Renal cortex interstitium (tissue), 15 donors: ENCODE measurements at places on chromosomes 7 and 10. TPM values are rescaled to one million over a fixed set of nuclear protein-coding genes. Genes with fewer than 3 reads are reported as not detected.

DNA sequence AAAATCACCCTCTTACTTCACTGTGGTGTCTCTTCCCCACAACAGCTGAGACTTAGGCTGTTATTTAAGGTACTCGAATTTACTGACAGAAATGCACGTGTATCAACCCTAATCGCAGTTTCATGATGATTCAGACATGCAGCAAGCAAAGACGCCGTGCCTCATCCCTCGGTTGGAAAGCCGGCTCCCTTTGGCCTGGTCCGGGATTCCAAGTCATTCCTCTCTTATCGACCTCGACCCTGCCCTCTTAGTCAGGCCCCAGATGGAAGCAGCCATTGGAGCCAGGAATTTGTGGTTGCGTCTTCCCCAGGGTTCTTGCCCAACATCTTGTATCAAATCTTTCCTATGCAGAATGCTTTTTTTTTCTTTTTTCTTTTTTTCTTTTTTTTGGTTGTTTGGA lies 229.5 kb downstream of the GATA3 start:
- DNase-seq = no peak

DNA sequence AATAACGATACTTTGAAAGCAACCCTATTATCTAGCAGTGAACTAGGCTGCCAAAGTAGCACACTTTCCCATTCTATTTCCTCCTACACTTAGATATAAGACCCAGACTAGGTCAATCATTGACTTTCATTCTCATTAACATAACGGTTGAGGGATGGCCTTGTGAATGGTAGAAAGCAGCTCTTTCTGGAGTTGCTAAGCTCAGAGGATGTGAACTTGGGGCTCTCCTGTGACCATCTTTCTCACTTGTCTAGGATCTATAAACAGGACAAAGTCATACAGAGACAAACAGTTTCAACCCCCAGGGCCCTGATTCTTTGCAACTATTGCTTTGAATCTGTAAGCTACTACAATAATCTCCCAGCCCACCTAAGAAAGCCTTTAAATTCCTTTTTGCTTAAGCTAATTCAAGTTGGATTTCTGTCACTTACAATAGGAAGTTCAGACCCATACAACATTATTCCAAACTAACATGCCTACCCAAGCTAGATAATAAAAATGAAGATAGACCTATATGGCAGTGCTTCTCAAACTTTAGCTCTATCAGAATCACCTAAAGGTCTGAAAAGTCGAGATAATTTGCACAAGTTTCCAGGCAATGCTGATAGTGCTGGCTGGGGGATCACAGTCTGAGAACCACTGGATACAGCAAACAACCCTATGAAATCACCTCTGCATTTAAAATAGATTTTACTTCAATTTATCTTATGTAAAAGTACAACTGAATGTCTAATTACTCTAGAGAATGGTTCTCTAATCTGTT lies 16.7 kb downstream of the P4HA1 start:
- no peak for DNase-seq

GRCh38 chr10:78165617-78166016 lies 132.0 kb downstream of the RPS24 start:
- no peak for DNase-seq

GRCh38 chr7:41316410-41316809 lies 386.5 kb downstream of the INHBA start:
- DNase-seq = no peak

GRCh38 chr10:99976886-99977665 lies 32.7 kb downstream of the DNMBP start:
- no peak for DNase-seq

DNA sequence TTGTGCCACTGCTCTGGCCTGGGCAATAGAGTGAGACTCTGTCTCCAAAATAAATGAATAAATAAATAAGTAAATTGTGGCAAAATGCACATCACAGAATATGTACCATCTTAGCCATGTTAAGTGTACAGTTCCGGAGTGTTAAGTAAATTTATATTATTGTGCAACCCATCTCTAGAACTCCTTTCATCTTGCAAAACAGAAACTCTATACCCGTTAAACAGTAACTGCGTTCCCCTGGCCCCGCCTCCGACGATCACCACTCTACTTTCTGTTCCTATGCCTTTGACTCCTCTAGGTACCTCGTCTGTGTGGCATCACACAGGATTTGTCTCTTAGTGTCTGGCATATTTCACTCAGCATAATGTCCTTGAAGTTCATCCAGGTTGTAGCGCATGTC lies 356.4 kb upstream of the FOXK1 start:
- DNase-seq = no peak

C10orf105 gene
- 0.18 TPM for polyA plus RNA-seq

MRPS33 gene
- 69.3 TPM for polyA plus RNA-seq

GRCh38 chr7:126541406-126541805 lies 711.3 kb downstream of the GRM8 start:
- no peak for DNase-seq

CFAP46 gene
- polyA plus RNA-seq = 11.4 TPM

DNA sequence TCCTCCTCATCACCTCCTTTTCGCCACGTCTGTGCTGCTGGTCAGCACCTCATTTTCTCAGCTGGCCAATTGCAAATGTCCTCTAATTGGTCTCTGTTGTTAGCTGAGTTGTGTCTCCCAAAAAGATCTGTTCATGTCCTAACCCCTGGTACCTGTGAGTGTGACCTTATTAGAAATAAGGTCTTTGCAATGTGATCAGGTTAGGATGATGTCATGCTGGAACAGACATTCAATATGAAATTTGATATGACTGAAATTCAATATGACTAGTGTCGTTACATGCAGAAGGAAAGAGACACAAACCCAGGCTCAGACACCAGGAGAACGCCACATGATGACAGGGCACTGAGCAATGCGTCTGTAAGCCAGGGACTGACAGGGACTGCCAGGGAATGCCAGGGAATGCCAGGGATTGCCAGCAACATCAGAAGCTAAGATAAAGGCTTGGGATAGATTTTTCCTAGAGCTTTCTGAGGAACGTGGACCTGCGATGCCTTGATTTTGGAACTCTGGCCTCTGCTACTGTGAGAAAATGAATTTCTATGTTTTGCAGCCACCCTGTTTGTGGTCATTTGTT lies 77.5 kb upstream of the CXCL12 start:
- DNase-seq = no peak

NUB1 gene
- 82.0 TPM for polyA plus RNA-seq
